Omental fat pad (tissue), 4 donors: ENCODE measurements at places on chromosomes 2 and 18. TPM values are rescaled to one million over a fixed set of nuclear protein-coding genes. Genes with fewer than 3 reads are reported as not detected.

The OR6B2 gene
- total RNA-seq = not detected

The HNMT gene
- total RNA-seq = 69.4 TPM

The CENPA gene
- not detected for total RNA-seq

The ALPP gene
- not detected for total RNA-seq

The UGT1A10 gene
- not detected for total RNA-seq

The CYRIA gene
- total RNA-seq = 11.0 TPM

The HMSD gene
- total RNA-seq = 0.72 TPM

The RNU2-63P gene
- not detected for total RNA-seq

The HOXD13 gene
- total RNA-seq = not detected

The CACNB4 gene
- total RNA-seq = 1.6 TPM

The GREB1 gene
- total RNA-seq = 12.4 TPM

The CAPN14 gene
- total RNA-seq = 0.13 TPM

The CKAP2L gene
- total RNA-seq = 0.13 TPM

The IL36G gene
- not detected for total RNA-seq

The CYBRD1 gene
- total RNA-seq = 494 TPM

The SLC16A14 gene
- 1.3 TPM for total RNA-seq

The TMEM200C gene
- total RNA-seq = 0.12 TPM

The LRATD1 gene
- 4.4 TPM for total RNA-seq
